A549 treated with GW870086 at 1 μM for 4 hours (cell line): ENCODE measurements at places on chromosomes 6 and 20. TPM values are rescaled to one million over a fixed set of nuclear protein-coding genes. Genes with fewer than 3 reads are reported as not detected.

The SUMO4 gene
- not detected in 5 replicates for total RNA-seq

The RHAG gene
- total RNA-seq: 0.06 to 0.15 TPM (median 0.09 TPM) in 3 of 5 replicates, not detected in the others

The GRM1 gene
- 0.02 to 0.03 TPM (median 0.03 TPM) in 3 of 5 replicates, not detected in the others for total RNA-seq

The GID8 gene
- 20.4 to 23.9 TPM (median 22.2 TPM) in 5 replicates for total RNA-seq

The ELOVL4 gene
- total RNA-seq: 1.4 to 1.8 TPM (median 1.6 TPM) in 5 replicates

The DDX43 gene
- not detected in 5 replicates for total RNA-seq

The CDH4 gene
- total RNA-seq: 6.0 to 8.7 TPM (median 7.7 TPM) in 5 replicates

The GCLC gene
- 98.8 to 132 TPM (median 109 TPM) in 5 replicates for total RNA-seq

The RBCK1 gene
- 107 to 139 TPM (median 134 TPM) in 5 replicates for total RNA-seq

The ACOT8 gene
- 17.5 to 19.4 TPM (median 18.7 TPM) in 5 replicates for total RNA-seq

The GJA10 gene
- not detected in 5 replicates for total RNA-seq

The ELOVL2 gene
- 4.7 to 7.1 TPM (median 6.8 TPM) in 5 replicates for total RNA-seq

The OR12D1 gene
- not detected in 5 replicates for total RNA-seq

The TASP1 gene
- total RNA-seq: 8.3 to 11.4 TPM (median 10.4 TPM) in 5 replicates

The PDE7B gene
- 0.53 to 0.99 TPM (median 0.83 TPM) in 5 replicates for total RNA-seq

The NRN1 gene
- 0.49 to 0.90 TPM (median 0.66 TPM) in 5 replicates for total RNA-seq

The PI16 gene
- total RNA-seq: not detected in 5 replicates

The ESR1 gene
- 0.02 TPM in 1 of 5 replicates, not detected in the others for total RNA-seq

The GGTLC1 gene
- total RNA-seq: not detected in 5 replicates

The SOBP gene
- 0.69 to 1.3 TPM (median 0.84 TPM) in 5 replicates for total RNA-seq

The UBD gene
- 0.44 to 0.95 TPM (median 0.61 TPM) in 5 replicates for total RNA-seq
